Right lobe of liver (tissue), 6 donors: ENCODE measurements at places on chromosomes 2 and 18. TPM values are rescaled to one million over a fixed set of nuclear protein-coding genes. Genes with fewer than 3 reads are reported as not detected.

DNA sequence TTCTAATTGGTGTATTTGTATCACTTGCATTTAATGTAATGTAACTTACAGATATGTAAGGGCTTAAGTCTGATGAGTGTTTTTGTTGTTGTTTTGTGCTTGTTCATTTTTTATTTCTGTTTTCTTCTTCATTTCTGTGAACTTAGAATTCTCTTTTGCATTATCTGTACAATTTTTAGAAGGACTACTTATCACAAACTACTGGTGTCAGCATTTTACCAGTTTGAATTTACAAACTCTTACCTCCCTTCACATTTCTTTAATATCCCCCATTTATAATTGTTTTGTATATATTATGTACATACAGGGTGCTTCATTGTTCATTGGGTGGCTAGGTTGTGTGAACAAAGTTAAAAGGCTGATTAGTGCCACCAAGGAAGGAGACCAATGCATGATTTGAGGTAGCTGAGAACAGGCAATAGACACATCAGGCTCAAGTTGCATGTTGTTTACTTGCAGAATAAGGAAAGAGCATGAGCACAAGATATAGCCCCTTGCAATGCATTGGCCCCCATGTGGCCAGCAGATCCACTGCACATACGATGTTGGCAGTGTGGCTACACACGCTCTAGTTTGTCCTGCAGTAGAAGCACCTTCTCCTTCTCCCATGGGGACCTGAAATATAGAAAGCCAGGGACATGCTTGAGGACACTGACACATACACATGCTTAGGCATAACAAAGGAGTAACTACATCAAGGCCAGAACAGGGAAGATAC is 198.2 kb downstream of the CD8B2 start:
- no peak for DNase-seq
- H3K4me1 ChIP-seq, result no peaks in the 10 kb centered on the region
- H3K27me3 ChIP-seq, result no peaks in the 10 kb centered on the region
- H3K4me3 ChIP-seq, result no peak overlapping the region

- DNase-seq, result no peak
- peak overlapping the region; percentile 50 for H3K27ac ChIP-seq
- no peak overlapping the region for H3K4me3 ChIP-seq
- H3K27me3 ChIP-seq, result no peaks in the 10 kb centered on the region
- no peaks in the 10 kb centered on the region for H3K4me1 ChIP-seq
- H3K36me3 ChIP-seq, result no peaks in the 10 kb centered on the region
Measured at GRCh38 chr2:8543060-8543382, 138.8 kb upstream of the ID2 start.

DNA sequence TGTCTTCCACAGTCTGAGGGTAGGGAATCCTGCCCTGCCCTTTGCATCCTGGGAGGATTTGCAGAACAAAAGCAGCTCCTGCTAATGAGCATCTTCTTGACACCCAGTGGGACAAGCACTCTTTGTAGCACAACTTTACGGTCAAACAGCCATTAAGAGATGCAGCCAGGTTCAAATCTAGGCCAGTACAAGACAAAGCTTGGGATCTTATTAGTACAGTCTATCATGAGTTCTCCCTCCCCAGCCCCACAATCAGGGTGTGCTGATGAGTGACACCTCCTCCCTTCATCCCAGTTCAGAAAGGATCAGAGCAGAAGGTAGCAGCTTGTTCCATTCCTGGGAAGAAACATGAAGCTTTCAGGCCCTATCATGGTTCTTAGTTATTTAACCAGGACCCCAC is 41.9 kb downstream of the MARCO start:
- H3K4me1 ChIP-seq, result no peaks in the 10 kb centered on the region
- H3K36me3 ChIP-seq, result no peaks in the 10 kb centered on the region
- H3K27ac ChIP-seq, result no peak overlapping the region
- no peak for DNase-seq

DNA sequence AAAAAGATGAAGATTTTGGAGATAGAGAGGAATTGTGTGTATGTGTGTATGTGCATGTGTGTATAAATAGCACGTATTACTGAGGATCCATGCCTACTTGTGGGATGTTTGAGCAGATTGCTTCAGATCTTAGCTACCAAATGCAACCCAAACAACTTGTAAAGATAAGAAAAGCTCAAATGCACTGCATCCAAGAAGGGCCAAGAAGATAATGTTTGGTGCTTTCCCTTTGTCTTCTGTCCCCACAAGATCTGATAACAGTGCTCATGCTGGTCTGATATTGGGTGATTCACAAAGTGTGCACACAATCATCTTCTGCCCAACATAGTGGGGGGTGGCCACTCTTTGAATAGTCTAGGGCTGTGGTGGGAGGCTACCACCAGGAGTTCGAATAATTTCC is 284.8 kb upstream of the CYRIA start:
- DNase-seq, result no peak
- no peaks in the 10 kb centered on the region for H3K4me1 ChIP-seq
- H3K36me3 ChIP-seq, result no peaks in the 10 kb centered on the region
- no peak overlapping the region for H3K27ac ChIP-seq
- no peak overlapping the region for H3K4me3 ChIP-seq

CYP27A1 gene
- total RNA-seq, result 209 TPM

SRD5A2 gene
- total RNA-seq, result 12.0 TPM
